ENCODE measurements at places on chromosomes 5 and 9.

GRCh38 chr5:7209658-7210057, 186.3 kb upstream of the ADCY2 start:
- no peak for DNase-seq

- no peak for DNase-seq
Measured at GRCh38 chr5:78638423-78638822, 10.1 kb downstream of the LHFPL2 start.

GRCh38 chr5:172415362-172416275, 38.7 kb downstream of the SH3PXD2B start:
- no peak for DNase-seq

GRCh38 chr9:115599898-115600297, 481.9 kb upstream of the TNC start:
- DNase-seq = no peak

- DNase-seq = no peak
Measured at GRCh38 chr9:27047136-27047535, 41.7 kb upstream of the LRRC19 start.

DNA sequence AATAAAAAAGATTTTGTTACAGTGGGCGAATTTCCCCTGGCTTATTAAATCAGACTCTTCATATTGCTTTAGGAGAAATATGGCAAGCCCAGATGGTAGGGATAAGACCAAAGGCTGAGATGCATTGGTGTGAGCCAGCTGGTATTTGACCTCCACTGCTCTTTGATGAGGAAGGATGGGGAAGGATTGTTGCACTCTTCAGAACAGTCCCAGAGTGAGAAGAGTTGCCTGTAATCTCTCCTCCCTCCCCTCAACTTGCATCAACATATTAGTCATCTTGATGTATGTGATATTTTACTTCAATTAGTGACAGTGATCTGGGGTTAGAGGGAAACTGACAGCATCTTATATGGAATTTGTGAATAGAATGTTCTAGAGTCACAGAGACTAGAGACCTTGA, 136.6 kb downstream of the ADAMTS12 start:
- DNase-seq = no peak

DNA sequence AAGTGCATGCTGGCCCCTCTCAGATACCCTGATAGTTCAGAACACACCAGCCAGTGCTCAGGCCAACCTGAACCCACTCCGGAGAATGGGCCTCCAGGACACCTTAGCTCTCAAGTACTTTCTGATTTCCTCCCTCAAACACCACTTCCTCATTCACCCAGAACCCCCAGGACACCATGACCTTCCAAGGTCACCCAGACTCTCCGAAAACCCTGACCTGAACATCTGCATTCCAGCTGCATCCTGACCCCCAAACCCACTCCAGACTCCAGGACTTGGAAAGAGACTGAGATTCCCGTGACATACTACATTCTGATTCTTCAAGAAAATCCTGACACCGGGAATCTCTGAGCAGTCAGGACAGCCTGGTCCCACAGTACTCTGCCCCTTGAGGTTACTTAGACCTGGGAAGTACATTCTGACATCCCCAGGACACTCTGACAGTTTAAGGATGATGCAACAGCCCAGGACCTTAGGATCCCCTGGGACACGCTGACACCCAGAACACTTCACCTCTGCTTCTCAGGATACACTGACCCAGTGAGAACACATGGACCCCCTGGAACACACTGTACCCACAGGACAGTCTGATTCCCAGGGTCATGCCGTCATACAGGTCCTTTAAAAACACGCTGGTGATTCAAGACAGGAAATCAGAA, 747 bp upstream of the PROP1 start:
- DNase-seq = no peak

All from dorsolateral prefrontal cortex (tissue), 122 donors.